Fibroblast of the aortic adventitia (primary cell): ENCODE measurements at places on chromosomes 11 and 22.

DNA sequence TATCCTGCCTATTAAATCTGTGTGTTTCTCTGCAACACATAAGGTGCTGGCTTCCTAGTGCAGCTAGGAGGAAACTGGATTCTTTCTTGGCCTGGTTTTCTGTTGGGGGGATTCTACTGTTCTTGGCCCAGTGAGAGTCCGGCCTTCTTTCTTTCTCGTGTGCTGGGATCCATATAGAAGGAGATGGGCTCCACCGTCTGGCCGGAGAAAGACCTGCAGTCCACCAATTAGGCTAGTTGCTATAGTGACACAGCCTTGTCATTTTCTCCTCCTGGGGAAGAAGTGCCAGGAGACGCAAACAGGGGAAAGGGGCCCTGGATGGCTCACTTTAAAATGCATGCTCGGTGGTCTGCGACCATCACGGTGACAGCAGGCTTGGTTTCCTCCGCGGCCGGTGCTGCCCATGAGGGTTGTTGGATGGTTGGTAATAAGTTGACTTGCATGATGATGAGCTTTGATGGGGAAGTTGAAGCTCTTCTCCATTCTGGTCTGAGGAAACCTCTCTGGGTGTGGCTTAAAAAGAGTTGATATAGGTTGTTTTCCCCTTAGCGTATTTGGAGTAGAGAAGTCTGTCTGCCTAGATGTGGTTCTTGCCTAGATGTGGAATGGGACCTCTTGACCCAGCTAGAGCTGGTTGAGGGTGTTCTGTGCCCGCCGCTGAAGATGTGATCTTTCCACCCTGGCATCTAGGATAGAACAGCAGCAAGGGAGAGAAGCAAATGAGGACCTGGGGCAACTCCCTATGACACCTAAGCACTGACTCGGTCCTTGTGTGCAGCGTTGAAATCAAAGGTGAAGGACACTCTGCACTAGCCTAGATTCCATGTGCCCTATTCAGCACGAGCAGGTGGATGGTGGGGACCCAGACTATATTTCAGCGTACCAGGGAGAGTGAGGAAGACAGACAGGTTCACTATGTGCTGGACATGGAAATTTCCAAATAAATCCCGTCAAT is 1335.0 kb downstream of the BRD1 start:
- peak; percentile 69 for DNase-seq

DNA sequence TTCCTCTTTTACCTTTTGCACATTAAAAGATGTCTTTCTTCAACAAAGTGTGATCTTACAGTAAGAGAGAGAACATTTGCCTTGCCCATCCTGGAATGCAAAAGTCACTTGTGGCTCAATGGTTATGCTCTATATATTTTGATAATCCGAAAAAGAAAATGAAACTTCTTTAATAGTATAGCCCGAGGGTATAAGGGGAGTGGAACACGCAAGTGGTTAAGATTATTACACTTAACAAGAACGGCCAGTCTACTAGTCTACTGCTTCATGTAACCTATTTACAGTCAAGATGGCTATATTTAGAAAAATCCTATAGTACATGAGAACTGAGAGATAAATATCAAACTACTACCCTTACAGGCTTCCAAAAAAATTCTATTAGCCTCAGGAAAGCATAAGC is 86.1 kb downstream of the CADM1 start:
- DNase-seq = no peak

DNA sequence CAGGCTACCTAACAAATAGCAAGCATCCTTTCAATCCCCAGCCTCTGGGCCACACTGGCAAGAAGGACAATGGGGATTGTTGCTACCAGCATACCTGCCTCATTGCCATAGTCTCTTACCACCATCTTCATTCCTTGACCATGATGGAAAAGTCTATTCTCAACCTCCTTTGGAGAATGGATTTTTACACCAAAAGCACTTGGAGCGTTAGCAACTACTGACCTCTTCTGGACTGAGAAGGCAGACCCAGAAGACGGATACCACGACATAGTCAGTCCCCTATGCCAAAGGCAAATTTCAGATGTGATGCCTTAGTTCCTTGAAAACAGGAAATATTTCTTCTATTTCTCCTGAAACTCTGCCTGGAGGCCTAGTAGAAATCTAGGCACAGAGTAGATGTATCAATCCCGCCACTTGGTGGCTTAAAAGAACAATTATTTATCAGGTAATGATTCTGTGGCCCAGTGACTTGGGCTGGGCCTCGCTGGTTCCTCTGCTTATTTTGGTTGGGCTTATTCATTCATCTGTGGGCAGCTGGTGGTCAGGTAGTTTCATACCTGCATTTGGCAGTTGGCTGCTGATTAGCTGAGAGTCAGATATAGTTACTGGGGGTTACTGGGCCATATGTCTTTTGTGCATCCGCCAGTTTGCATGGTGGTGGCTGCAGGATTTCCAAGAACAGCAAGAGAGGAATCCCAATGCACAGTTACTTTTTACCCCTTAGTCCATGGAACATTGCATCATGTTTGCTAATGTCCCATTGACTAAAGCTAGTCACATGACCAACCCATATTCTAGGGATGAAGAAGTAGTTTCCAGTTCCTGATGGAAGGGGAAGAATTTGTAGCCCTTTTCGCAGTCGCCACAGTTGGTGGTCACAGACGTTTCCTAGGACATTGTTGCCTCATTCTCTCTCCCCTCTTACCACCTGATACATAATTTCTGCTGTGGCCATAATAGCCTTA is 75.2 kb downstream of the DHCR7 start:
- peak; percentile 56 for DNase-seq

GRCh38 chr11:65479184-65480145 is 19.4 kb upstream of the MALAT1 start:
- peak; percentile 99 for DNase-seq

DNA sequence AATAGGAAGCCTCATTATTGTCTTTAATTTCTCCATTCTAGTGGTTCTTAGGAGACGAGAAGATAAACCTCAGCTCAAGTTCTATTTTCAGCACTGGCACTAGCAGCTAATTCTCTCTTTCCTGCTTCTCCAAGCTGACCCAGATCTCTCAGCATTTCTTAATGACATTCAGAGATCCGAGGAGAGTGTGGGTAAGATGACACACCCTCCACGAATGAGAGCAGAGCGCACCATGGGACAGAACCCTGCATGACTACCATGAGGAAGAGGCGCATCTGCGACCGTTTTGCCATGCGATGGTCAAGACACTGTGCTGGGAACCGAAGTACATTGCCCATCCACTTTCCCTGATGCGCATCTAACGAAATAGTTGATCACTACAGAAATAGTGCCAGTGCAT is 241.8 kb downstream of the LARGE1 start:
- no peak for DNase-seq

DNA sequence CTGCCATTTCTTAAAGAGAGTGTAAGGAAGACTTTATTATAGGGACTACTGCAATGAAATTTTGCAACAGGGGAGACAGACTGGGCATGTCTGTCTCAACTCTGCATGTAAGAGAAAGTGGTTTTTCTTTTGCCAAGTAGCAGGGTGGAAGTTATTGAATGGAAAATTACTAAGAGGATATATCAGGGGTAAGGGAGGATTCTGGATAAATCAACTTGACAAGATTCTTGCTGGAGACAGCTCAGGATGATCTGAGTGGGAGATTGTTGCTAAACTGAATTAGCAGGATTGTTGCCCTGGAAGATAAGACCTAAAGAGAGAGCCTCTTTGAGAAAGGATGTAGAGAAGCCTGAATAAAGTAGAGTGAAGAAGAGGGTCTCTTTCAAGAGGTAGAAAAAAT is 145.8 kb downstream of the LUZP2 start:
- no peak for DNase-seq

- DNase-seq = peak; percentile 47
Observed at GRCh38 chr11:6419009-6419631, at the start of gene APBB1. Gene APBB1, minus strand, starts transcription at chr11:6419094. Its CDS starts 7,747 bp downstream, at chr11:6411347.

DNA sequence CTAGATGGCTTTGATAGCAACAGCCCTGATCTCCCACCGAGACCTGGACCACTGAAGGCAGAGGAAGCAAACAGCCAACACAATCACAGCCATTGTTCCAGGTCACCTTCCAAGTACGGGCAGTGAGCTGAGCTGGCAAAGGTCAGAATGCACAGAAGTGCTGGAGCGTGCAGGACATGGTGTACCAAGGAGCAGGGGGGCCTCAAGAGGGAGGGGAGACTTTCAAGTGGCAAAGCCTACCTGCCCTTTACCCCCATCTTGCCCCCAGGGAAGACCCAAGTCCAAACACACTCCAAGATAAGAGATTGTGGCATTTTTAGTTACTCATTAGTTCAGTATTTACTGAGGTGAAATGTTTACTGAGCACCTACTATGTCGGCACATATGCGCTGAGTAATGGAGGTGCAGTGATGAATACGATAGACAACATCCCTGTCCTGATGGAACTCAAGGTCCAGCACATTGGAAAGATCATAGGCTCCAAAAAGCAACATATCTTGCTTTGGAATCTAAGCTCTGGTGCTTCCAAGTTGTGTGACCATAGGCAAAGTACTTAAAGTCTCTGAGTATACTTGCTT is 26.0 kb upstream of the TTC12 start:
- DNase-seq = no peak

- no peak for DNase-seq
Observed at GRCh38 chr11:1293619-1294015, 15.8 kb downstream of the TOLLIP start.

- no peak for DNase-seq
Observed at GRCh38 chr11:5059391-5059790, at the start of gene OR52E2. Gene OR52E2, minus strand, starts transcription at chr11:5059627. Its CDS starts 0 bp downstream, at chr11:5059627.

DNA sequence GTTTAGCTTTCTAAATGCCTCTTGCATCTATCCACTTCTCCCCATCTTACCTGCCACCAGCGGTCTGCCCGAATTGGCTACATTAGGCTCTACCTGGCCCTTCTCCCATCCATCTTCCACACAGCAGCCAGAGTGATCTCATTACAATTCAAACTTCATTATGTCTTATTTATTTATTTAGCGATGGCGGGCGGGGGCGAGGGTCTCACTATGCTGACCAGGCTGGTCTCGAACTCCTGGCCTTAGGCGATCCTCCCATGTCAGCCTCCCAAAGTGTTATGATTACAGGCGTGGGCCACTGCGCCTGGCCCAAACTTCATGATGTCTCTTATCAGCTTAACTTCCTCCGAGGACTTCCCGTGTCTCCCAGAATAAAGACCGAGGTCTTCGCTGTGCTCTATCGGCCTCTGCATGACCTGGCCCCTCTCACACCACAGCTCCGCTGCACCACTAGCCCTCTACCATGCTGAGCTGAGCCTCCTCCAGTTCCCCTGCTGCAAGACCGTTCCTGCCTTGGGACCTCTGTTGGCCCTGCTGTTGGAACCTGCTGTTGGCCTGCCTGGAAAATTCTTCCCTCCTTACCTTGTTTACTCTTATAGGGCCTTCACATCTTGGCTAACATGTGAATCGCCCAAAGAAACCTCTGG is 870 bp upstream of the CTTN start:
- peak; percentile 43 for DNase-seq

DNA sequence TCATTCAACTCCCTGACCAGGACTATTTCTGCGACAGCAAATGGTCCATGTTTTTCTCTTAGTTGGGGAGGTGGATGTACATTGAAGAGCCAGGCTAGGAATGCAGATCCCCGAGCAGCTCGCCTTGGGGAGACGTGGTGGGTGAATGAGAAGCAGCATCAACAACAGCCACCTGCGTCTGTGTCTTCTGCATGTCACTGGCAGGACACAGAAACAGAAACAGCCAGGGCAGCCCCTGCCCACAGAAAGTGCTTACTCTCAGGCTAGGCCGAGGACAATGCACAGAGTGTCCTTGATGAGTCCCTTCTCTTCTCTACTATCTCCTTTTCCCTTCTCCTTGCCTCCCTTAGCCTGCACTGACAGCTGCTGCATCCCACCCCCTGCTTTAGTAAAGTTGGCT is 541.9 kb upstream of the CADM1 start:
- no peak for DNase-seq

GRCh38 chr11:126978911-126979310 is 21.7 kb downstream of the KIRREL3 start:
- DNase-seq = no peak

- no peak for DNase-seq
Observed at GRCh38 chr22:38863531-38864131, 8.4 kb downstream of the CBX6 start.

DNA sequence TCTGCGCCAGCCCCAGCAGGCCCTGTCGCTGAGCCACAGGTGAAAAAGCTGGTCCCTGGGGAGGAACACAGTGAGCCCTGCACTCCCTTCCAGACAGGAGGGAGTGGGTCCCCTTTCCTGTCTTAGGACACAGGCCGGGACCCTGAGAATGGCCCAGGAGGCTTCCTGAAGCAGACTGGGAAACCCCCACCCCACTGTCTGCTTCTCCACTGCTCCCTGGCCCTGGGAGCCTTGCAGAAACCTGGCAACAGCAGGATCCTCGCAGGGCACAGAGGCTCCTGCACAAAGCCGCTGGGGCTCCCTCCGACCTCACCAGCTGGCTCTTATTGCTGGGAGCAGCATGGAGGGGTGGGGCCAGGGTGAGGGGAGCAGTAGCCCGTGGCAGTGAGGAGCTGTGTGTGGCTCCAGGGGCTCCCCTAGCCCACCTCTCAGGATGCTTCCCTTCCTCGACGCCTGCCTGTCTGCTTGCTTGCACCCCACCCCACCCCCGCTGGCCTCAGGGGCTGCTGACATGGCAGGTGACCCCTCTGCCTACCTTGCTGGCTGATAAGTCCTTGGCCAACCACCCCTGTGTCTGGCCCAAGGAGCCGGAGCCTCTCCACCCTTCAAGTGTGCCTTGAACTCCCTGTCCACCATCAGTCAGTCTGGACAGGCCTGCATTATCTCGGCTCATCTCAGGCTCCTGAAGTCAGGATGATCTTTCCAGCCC is 72.1 kb upstream of the KCNQ1OT1 start:
- DNase-seq = no peak

DNA sequence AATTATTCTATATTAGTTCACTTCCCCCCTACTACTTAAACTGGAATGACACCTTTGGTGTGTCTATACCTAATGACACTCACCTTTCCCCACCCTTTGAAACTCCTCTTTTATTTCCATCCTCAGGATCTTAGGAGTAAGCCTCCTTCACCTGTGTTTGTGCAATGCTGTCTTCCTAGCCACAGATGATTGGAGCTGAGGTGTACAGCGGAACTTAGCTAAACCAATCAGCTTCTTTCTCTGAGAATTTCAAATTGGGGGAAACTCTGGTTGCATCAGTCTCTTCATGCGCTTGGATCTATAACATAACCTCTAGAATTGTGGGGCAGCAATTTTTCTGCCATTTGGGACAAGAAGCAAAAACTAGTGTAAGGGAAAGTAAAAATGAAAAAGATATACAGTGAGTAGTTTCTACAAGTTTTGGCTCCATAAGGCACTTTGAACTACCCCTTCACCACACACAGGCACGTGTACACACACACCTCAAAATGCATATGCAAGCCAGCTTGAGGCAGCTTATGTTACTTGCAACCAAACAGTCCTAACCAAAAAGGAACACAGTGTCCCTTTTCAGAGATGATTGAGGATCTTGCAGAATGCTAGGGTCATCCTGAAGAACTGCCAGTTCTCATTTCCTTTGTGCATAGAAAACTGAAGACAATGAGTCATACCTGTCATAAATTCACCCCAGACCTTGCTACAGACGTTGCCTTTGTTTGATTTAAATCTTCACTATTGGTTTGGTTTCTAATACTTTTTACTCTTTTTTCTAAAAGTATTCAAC is 36.0 kb upstream of the LDLRAD3 start:
- DNase-seq = peak; percentile 51

GRCh38 chr11:1235901-1236315 is 13.0 kb downstream of the MUC5B start:
- DNase-seq = no peak
